Endothelial cell of umbilical vein (primary cell): ENCODE measurements at places on chromosomes 2 and 18. TPM values are rescaled to one million over a fixed set of nuclear protein-coding genes. Genes with fewer than 3 reads are reported as not detected.

Gene CCDC178
- polyA plus RNA-seq, result 1.6 TPM in 2 replicates

Gene REG3A
- polyA plus RNA-seq, result not detected in 2 replicates

DNA sequence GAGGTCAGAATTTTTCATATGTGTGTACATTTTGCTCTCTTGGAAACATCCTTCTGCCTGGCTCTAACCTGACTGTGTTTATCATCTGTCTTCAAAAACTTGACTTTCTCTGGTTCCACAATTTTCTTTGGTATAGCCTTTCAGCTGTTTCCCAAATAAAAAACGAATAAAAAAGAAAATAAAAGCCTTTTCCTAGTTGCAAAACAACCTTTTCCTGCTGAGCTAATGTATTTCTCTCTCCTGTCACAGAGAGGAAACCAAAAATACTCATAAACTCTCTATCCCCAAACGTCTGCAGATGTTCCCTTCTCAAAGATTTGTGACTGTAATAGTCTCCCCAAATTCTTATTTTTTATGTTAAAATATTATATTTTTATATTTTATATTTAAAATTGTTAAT lies 505.3 kb upstream of the SLC39A10 start:
- H3K4me1 ChIP-seq, result no peaks in the 10 kb centered on the region
- H3K27ac ChIP-seq, result no peak overlapping the region
- no peak overlapping the region for H3K4me3 ChIP-seq
- H3K27me3 ChIP-seq, result no peaks in the 10 kb centered on the region
- H3K36me3 ChIP-seq, result no peaks in the 10 kb centered on the region
- no peak for DNase-seq

DNA sequence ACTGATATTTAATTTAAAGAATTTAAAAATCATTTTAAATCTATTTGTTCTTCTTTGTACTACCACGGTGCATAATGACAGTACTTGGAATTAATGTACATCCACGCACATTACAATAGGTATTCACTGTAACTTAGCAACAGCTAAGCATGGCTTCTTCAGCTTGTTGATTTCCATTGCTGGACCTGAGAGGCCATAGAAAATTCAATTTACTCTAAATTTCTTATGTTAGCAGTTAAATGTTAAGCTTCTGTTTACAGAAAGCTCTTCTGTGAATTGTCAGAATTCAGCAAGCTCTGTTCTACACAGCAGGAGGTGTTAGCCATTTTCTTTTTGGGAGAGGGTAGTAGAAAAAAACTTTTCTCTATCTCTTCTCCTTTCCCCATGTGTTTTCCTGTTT lies 1149.3 kb upstream of the CDH2 start:
- no peak for DNase-seq
- H3K4me1 ChIP-seq, result no peaks in the 10 kb centered on the region
- no peak overlapping the region for H3K27ac ChIP-seq
- no peak overlapping the region for H3K4me3 ChIP-seq

DNA sequence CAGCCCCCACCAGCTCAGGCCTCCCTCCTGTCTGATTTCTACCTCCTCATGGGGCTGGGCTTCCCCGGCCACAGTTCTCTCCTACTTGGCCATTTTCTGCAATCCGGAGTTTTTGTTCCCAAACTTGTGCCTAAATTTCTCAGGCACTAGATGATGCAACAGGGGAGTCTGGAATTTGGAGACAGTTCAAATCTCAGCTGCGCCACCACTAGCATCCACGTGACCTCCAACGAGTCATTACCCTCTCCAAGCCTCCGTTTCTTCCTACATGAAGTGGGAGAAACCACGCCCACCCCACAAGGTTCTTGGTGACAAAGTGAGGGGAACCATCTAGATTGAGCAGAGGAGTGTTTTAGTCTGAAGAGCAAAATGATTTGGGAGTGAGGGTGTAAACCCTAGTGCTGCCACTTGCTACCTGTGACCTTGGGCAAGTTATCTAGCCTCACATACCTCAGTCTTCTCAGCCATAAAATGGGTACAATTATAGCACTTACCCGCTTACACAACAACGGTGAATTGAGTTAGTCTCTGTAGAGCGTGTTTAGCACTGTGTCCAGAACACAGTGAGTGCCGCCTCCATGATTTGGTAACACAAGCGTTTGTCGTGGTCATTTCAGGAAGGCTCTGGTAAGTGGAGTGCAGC lies 61.4 kb upstream of the ASAP2 start:
- no peak overlapping the region for H3K27ac ChIP-seq
- no peak overlapping the region for H3K4me3 ChIP-seq
- no peaks in the 10 kb centered on the region for H3K27me3 ChIP-seq
- no peaks in the 10 kb centered on the region for H3K36me3 ChIP-seq

GRCh38 chr2:145777297-145777696 lies 1257.4 kb upstream of the ZEB2 start:
- no peaks in the 10 kb centered on the region for H3K27me3 ChIP-seq
- no peak for DNase-seq
- H3K36me3 ChIP-seq, result no peaks in the 10 kb centered on the region
- H3K4me1 ChIP-seq, result peaks cover 7% of the 10 kb centered on the region

- H3K27ac ChIP-seq, result no peak overlapping the region
- no peak overlapping the region for H3K4me3 ChIP-seq
- H3K4me1 ChIP-seq, result peaks cover 5% of the 10 kb centered on the region
- H3K36me3 ChIP-seq, result no peaks in the 10 kb centered on the region
- no peak for DNase-seq
Measured at GRCh38 chr2:120594856-120595685, 140.6 kb upstream of the GLI2 start.
